ENCODE measurements at places on chromosomes 5 and 9.

- no peak for DNase-seq
These were observed 26.0 kb downstream of the ERP44 start for GRCh38 chr9:100072805-100073204.

GRCh38 chr9:87678650-87679355, 47.1 kb upstream of the CTSL start:
- DNase-seq = no peak

DNA sequence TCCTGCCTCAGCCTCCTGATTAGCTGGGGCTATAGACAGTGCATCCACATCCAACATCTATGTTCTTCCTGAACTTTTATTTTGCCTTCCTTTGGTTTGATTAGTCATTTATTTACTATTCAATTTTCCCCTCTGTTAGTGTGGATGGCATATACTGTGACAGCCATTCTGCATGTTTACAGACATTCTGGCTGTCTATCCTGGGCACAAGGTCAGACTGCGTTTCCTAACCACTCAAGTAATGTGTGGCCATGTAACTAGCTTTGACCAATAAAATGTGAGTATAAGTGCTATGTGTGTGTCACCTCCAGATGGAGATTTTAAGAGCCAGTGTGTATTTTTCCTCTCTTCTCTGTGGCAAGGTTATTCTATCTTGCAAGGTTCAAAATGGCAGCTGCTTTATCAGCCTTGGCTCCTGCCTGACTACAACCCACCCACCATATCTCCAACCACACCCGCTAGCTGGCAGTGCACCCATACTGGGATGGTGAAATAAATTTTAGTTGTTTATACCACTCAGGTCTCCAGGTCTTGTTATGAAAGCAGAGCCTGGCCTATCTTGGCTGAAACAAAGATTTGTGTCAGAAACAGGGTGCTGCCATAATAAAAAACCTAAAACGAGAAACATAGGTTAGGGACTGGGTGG, 32.2 kb downstream of the PDE6A start:
- no peak for DNase-seq

DNA sequence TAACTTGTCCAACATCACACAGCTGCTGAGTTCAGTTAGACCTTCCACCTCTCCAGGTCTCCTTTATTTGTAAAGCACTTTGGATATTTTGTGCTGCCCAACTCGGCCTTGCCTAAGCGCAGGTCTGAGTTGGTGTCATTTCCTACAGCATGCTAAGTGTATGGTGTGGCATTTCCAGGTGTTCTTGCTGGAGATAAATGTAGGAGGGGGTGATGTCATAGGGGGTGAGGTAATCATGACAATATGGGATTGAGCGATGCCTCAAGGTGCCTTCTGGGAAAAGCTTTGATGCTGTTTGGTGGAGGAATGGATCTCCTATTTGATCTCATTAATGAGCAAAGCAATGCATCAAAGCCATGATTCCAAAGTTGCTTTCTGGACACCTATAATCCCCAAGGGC, 32.3 kb upstream of the NEURL1B start:
- no peak for DNase-seq

All from hypothalamus (tissue), 51 donors.